Stromal cell of bone marrow (primary cell): ENCODE measurements at places on chromosomes 1 and 21.

DNA sequence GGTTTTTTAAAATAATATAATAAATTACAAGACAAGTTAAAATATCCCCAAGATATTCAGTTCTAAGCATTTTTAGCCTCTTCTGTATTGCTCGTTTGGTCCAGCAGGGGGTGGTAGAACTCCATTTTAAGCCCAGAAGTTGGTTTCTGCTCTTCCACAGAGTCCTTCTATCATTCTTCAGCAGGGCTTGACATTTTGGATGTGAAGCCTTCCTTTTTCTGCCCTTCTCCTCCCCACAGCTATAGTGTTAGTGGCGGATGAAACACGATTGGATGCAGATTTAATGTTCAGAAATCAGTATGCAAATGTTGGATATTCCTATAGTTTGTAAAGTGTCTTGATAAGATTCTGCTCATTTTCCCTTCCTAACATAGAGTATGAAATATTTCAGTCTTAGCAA, 1.4 kb downstream of the NCAM2 start:
- peak; percentile 32 for DNase-seq

- no peak for DNase-seq
Measured at GRCh38 chr1:156365754-156366153, 3.3 kb upstream of the RHBG start.

- DNase-seq: no peak
Measured at GRCh38 chr1:57711326-57711725, 287.5 kb upstream of the DAB1 start.

DNA sequence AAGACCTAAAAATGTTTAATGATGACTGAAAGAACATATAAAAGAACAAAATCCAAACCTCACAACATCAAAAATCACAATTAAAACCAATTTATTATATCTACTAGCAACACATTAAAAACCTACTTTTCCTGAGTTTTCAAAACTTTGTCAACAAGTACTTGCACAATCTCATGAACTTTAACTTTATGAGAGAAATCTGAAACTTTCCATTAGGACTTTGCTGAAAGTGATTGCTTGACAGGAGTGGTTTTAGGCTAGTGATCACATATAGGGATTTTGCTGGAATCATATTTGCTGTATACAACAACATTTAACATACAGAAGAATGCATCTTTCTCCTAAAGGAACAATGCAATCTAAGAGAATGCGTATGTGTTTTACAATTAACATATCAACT, 13.2 kb downstream of the HNRNPR start:
- DNase-seq: no peak

DNA sequence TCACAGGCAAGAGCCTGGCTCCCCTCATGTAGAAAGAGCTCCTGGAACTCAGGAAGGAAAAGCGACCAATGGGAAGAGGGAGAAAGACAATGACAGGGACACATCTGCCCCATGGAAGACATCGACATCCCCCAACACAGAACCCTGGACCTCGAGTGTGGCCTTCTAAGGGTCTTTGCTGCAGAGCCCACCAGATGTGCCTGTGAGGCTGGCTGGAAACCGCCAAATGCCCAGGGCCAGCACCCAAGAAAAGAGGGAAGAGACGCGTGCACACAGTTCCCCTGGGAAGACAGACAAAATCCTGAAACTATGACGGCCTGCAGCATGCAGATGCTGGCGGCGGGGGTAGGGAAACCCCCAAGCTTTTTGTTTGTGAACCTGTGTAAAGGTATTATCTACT, 36.4 kb upstream of the ADARB1 start:
- DNase-seq: no peak

GRCh38 chr1:51000160-51000559, 30.1 kb downstream of the CDKN2C start:
- DNase-seq: no peak

DNA sequence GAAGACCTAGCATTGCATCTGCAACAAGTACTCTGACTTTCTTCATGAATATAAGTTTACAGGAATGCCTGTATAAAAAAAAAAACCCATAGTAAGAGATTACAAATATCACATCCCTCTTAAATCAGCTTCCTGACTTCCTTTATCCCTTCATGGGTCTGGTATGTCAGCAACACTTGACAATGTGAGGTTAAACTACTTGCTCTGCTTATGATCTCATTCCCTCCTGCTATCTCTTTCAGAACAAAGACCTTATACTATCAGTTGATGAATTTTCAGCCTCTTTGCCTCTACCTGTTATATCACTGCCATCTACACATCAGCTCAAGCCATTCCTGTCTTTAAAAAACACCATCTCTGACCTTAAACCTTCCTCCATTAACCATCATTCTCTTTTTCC, 130.9 kb upstream of the SAMSN1 start:
- no peak for DNase-seq

DNA sequence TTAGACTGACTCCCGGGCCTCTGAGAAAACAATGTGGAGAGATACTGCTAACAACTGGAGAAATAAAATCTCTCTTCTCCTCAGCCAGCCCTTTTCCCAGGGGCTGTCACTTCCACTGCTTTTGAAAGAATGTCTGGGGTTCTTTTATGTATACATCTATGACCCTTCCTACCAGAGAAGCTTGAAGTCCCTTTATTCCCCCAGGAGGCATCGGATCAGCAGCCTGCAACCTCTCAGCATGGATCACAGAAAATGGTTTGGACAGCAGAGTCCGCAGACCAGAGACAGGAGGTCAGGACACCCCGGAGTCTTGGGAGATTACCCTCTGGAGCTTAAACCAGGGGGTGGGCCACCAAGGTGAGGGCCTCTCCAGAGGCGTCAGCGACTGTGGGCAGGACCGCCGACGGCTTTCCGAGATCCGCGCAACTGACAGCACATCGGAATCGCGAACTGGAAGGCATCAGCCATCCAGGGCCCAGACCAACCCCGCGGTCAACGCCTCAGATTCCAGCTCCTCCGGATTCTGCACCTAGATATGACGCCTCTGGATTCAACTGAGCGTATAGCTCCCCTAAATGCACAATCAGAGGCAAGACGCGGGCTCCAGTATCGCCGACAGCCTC, 1.0 kb downstream of the EPHA10 start:
- DNase-seq: no peak

GRCh38 chr1:174818951-174819350, 180.8 kb upstream of the CACYBP start:
- DNase-seq: no peak

DNA sequence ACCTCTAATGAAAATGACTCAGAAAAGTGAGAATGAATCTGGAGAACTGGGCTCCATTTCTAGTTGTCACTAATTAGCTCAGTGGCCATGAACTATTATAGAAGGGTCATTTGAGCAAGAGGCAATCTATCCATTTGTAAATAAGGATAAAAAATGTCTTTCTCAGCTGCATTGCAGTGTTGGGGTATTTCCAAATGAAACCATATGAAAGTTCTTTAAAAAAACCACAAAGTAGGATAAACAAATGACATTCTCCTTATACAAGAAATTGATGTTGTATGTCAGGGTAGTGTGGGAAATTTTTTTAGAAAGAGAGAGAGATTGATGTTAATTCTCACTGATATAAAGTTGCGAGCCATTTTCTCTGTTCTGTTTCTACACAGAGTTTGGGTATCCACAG, 26.0 kb downstream of the FMO3 start:
- no peak for DNase-seq

GRCh38 chr1:187854457-187854856, 1025.7 kb downstream of the PLA2G4A start:
- DNase-seq: no peak

GRCh38 chr1:66292944-66293343, 241.0 kb upstream of the SGIP1 start:
- DNase-seq: peak; percentile 60

- no peak for DNase-seq
Measured at GRCh38 chr21:17797967-17798366, 21.2 kb downstream of the C21orf91 start.

- no peak for DNase-seq
Measured at GRCh38 chr1:36320291-36320761, 3.1 kb downstream of the EVA1B start.

DNA sequence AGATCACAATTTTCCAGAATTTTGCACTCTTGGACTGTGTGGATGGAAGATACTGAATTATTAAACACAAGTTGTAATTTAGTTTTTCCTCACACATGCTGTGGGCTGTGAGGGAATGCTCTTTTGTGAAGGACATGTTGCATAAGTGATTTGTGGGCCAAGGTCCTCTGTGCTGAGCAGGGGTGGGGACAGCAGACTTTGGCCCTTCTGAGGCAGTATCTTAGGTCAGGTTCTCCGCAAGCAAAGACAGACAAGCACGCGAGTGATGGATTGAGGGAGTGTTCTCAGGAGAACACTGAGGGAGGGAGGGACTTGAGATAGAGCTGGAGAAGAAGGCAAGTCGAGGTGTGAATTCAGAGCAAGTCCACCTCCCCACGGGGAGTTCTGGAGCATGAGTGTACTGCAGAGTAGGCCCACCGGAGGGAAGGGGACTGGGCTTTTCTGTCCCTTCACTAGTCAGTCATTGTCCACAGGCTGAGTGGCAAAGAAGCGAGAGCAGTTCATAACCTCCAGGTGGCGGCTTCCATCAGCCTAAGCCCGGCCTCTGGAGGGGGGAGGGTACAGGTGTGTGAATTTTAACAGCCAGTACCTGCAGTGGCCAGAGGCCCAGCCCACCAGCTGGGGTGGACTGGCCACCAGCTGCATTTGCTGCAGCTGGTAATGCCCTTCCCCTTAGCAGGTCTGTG, 19.1 kb upstream of the CD101 start:
- no peak for DNase-seq

DNA sequence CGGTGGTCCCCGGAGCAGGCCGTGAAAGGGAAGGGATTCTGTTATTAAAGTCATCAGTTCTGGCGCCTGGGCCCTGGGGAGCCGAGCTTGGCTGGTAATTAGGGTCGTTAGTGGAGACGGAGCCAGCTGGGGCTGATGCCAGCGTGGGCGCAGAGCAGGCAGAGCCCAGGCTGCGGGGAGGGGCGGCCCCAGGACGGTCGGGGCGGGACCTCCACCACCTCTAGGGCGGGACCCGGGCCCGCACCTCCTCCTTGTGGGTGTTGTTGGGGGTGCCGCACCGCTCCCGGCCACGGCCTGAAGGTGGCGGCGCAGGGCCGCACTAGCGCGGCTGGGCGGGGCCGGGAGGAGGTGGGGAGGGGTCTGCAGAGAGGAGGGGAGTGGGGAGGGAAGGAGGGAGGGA, 470.6 kb downstream of the PTPRU start:
- DNase-seq: no peak

DNA sequence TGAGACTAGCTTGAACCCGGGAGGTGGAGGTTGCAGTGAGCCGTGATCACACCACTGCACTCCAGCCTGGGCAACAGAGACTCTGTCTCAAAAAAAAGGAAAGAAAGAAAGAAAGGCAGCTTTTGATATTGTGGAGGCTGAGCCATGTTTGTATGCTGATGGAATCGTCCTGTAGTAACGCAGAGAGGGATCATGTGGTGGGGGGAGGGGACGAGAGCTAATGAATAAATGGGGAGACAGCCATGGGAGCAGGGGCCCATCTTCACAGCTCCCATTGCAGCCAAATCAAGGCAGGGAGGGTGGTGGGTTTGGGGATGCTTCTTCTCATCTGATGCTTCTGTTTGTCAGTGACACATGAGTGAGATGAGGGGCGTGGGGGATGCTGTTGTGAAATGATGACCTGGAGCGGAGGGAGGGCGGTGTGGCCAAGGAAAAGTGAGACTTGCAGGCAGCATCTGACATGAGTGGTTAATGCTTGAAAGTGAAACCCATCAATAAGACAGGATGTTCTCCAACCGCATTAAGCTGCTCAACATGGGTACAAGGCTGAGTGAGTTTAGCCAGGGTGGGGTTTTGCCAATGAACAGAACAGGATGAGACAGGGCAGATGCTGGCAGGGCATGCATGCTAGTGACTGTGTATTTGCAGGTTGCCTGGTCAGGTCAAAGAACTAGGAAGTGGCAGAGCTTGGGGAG, 16.7 kb downstream of the SPATA21 start:
- no peak for DNase-seq

DNA sequence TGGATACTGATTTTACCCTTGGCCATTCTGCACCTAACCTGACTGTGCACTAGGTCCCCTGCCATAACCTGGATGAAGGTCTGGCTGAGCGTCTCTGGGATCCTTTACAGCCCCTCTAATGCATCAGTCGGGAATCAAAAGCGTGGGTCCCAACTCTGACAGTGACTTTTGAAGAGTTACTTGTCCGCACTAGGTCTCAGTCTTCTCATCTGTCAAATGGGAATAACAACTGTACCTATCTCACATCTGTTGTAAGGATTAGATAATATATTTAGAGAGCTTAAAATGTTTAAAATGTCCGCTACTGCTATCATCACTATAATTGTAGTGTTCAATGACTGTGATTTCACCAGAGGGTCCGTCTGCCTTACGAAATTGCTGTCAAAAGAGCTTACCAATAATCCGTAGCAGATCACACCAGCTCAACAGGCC, 746 bp downstream of the TADA1 start:
- no peak for DNase-seq

- DNase-seq: no peak
Measured at GRCh38 chr1:31811605-31812004, 4.2 kb downstream of the SPOCD1 start.

- DNase-seq: no peak
Measured at GRCh38 chr1:226766565-226766964, 27.5 kb upstream of the ITPKB start.

GRCh38 chr1:1547476-1547875, 7.1 kb upstream of the TMEM240 start:
- DNase-seq: no peak

DNA sequence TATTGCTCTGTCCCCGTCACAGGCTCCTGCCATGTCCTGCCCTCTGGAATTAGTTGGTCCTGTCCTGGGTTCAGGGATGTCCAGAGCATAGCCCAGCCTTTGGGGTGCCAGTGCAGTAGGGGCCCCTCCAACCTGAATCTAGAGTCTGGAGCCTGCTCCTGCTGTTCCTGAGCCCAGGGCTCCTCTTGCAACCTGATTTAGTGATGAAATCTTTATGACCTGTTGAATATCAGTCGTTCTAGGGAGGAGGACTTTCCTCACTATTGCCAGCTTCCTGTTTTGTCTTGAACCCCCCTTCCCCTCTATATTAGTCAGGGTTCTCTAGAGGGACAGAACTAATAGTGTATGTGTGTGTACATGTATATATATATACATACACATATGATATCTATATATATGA, 42.5 kb upstream of the STUM start:
- DNase-seq: no peak

GRCh38 chr1:84202126-84202525, 58.1 kb downstream of the PRKACB start:
- no peak for DNase-seq

DNA sequence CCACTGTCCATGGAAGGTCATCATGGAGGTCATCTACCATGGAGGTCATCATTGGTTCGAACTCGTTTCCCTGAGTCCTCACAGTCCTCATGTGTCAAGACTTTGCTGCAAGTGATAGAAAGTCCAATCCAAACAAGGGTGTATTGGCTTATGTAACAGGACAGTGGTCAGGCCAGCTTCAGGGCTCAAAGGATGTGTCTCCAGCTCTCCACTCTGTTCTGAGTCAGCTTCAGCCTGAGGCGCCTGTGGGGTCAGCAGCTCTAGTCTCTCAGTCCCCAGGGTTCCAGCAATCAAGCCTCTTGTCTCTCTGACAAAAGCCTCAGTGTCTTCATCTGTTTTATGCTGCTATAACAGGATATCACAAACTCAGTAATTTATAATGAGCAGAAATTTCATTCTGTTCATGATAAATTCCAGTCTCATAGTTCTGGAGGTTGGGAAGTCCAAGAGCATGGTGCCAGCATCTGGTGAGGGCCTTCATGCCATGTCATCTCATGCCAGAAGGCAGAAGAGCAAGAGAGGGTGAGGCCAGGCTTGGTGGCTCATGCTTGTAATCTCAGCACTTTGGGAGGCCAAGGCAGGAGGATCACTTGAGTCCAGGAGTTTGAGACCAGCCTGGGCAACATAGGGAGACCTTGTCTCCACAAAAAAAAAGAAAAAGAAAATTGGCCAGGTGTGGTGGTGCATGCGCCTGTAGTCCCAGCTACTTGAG, 19.5 kb downstream of the A3GALT2 start:
- peak; percentile 25 for DNase-seq
